Esophagus muscularis mucosa (tissue), 4 donors: ENCODE measurements at places on chromosomes 5 and 9. TPM values are rescaled to one million over a fixed set of nuclear protein-coding genes. Genes with fewer than 3 reads are reported as not detected.

The BARX1 gene
- total RNA-seq = not detected

The PCA3 gene
- under 0.01 TPM for total RNA-seq

The AIF1L gene
- 24.8 TPM for total RNA-seq

The SPATA6L gene
- 0.99 TPM for total RNA-seq

The SLC36A3 gene
- not detected for total RNA-seq

The TMEM252 gene
- total RNA-seq = 0.34 TPM

The RLN2 gene
- not detected for total RNA-seq

The CRHBP gene
- total RNA-seq = 0.52 TPM

The CNTFR gene
- 3.8 TPM for total RNA-seq

The SCGB3A1 gene
- total RNA-seq = 1.9 TPM

The SLC6A19 gene
- total RNA-seq = not detected

The OGN gene
- total RNA-seq = 42.1 TPM

The TDRD7 gene
- total RNA-seq = 17.0 TPM

The ESM1 gene
- not detected for total RNA-seq

The BTNL3 gene
- not detected for total RNA-seq

The PCDHB16 gene
- total RNA-seq = 3.3 TPM

The AKNA gene
- 18.4 TPM for total RNA-seq

The ITGA1 gene
- 232 TPM for total RNA-seq

The OR1L4 gene
- total RNA-seq = not detected

The TAF11L10 gene
- not detected for total RNA-seq

The IFNK gene
- total RNA-seq = not detected

The RASGEF1C gene
- 1.2 TPM for total RNA-seq

The SCGB3A2 gene
- total RNA-seq = not detected

The CNTNAP3 gene
- total RNA-seq = 57.0 TPM

The LRRC26 gene
- not detected for total RNA-seq

The CNTNAP3B gene
- 71.1 TPM for total RNA-seq

The PCDHGA8 gene
- 2.3 TPM for total RNA-seq

The PCDHGB5 gene
- total RNA-seq = 6.9 TPM

The GCNT4 gene
- 5.2 TPM for total RNA-seq

The PCBD2 gene
- total RNA-seq = 6.8 TPM

The MSX2 gene
- 1.8 TPM for total RNA-seq

The TMEM174 gene
- not detected for total RNA-seq

The PRRX2 gene
- 13.1 TPM for total RNA-seq

The SAXO1 gene
- not detected for total RNA-seq

The BASP1 gene
- 6.2 TPM for total RNA-seq
